ENCODE measurements at places on chromosomes 4 and X. TPM values are rescaled to one million over a fixed set of nuclear protein-coding genes. Genes with fewer than 3 reads are reported as not detected.

Gene RNF150
- polyA plus RNA-seq = 6.6 TPM

- peak; percentile 25 for DNase-seq
These were observed 12.0 kb upstream of the RBBP7 start for GRCh38 chrX:16882169-16882568.

Gene S100G
- polyA plus RNA-seq = not detected

DNA sequence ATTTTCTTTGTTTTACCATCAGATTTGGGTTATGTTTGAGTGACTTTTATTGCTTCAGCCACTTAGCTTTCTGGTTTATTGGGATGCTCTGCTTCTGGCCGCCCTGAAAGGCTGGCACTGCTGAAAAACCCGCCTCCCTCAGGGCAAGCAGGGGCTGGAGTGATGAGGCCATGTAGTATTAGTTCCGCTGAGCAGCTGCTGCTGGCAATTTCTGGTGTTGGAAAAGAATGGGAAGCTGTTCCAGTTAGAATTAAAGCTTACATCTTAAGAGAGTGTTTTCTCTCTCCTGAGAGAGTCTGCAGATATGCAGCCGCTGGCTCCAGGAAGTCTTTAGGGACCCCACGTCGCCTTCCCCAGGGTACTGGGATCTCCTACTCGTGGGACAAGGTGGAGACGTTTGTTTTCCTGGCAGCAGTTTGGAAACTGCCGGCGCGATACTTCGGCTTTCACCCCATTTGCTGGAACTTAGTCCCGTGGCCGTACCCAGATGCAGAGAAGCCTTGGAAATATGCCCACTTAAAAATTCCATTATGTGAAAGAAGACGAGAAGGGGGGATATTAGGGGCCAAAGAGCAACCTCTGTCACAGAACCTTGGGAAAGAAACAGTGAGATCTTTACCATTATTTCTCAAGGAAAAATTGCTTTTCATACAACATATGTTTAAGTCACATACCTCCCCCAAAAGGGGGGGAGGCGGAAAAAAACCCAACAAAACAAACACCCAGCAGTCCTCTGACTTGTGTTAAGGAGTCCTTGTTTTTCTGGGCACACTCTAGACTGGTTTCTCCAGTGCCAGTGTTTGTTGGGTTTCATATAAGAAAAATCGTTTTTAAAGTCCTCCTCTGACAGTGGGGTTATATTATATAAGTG, 72.6 kb downstream of the TMEM131L start:
- peak; percentile 26 for DNase-seq

Gene DGAT2L6
- polyA plus RNA-seq = not detected

Gene ZNF157
- polyA plus RNA-seq = not detected

DNA sequence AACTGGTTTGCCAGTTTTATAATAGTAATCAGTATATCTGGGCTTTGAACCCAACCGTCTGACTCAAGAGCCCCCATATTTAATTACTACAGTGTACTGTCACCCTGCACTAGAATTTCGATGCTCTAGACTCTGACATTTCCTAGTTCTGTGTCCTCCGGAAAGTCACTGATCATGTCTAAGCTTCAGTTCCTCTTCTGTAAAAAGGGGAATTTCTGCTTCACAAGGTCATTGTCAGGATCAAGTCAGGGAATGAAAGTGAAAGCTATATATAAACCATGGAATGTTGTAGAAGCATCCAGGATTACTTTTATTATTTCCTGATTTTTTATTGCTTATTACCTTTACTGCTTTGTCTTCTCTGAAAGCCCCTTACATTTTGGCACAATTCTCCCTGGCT, 4.0 kb upstream of the KCNIP4 start:
- DNase-seq = no peak

Gene ODAPH
- polyA plus RNA-seq = not detected

Gene SPON2
- 177 TPM for polyA plus RNA-seq

GRCh38 chr4:147496500-147496899, 15.6 kb downstream of the EDNRA start:
- DNase-seq = no peak

Gene STPG2
- polyA plus RNA-seq = not detected

DNA sequence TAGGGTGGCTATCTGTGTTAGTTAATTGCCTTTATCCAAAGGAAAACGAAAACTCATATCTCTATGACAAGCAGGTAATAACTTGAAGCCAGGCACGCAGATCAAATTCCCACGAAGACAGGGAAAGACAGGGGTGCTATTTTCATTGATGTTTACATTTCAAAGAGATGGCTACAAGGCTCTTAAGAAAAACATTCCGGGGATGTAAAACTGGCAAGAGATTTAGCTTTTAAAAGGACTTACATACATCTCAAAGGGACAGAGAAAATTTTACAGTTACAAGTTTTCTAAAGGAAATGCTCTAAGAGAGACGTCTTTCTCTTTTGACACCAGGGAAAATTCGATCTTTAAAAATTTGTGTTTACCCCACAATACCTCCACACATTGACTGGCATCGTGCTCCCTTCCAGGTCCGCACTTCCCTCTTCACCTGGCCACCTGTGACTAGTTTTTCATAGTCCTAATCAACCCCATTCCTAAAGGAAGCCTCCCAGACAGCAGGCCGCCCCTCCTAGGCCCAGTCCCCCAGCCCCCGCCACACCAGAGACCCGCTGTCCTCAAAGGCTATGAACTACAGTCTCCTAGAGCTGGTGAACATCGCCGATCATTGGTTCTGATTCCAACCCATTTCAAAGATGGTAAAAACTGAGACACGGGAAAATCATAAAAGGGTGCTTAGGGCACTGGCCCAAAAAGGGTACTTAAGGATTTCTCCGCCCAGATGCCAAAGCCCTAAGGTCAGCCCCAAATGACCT, 649 bp upstream of the ARAF start:
- DNase-seq = peak; percentile 34

- DNase-seq = no peak
These were observed 579.4 kb downstream of the GRXCR1 start for GRCh38 chr4:43471950-43472349.

GRCh38 chr4:183327827-183328226, 5.6 kb upstream of the CLDN24 start:
- no peak for DNase-seq

GRCh38 chrX:84047339-84047738, 140.7 kb downstream of the RPS6KA6 start:
- DNase-seq = no peak

DNA sequence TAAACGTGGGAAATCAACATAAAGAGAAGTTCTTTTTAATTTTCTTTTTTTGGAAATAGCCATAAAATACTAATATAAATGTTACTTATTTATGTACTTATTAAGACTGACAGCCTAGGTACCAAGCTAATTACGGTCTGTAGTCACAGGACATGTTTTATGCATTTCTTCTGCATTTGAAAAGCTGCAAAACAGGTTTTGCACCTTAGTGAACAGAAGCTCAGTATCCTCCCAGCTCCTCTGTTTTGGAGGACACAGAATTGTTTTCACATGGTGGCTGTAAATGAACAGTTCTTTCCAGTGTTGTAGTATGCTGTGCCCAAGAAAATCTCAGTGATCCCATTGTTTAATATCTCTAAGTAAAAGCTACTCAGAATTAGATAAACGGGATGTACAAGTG, 1788.0 kb upstream of the TENM3 start:
- no peak for DNase-seq

DNA sequence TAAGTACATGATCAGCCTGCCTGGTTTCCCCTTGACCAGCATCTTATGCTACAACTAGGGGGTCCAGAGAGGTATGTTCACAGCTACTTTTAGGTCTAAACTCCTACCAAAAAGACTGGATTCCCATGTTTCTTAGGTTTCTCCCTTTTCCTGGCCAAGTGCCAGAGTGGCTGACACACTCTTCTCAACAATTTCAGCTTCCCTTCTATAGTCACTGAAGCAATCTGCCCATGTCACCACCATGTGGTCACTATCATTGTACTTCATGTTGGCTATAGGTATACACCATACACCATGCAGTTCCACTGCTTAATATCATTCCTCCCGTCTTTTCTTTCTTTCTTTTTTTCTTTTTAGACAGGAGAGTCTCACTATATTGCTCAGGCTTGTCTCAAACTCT, 66.9 kb downstream of the KLHL13 start:
- no peak for DNase-seq

Gene YY2
- 2.5 TPM for polyA plus RNA-seq

DNA sequence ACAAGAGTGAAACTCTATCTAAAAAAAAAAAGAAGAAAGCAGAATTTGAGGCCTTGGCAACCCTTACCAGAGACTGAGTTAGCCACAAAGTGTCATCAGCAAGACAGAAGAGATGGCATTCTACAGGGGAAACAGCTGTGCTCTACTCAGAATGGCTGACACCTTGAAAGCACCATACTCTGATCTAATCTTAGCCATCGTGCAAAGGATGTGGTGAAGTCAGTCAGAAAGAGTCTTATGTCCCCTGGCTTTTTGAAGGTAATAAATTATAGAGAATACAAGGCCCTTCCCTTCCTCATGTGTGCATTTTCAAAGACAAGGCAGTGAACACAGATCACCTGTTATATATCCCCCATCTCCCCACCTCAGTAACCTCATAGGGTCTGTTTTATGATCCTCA, 13.2 kb downstream of the CLNK start:
- no peak for DNase-seq

DNA sequence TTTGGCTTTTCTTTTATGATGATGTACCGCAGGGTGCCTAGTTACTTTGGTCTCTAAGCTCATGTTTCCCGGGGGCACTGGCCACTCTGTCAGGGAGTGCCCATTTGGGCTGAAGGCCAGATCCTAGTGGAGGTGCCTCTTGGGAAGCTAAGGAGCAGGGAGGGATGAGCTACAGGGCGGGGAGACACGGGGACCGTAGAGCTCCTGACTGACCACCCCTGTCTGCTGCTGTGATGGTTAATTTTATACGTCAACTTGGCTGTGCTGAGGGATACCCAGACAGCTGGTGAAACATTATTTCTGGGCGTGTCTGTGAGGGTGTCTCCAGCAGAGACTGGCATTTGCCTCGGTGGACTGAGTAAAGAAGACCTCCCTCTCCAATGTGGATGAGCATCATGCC, 24.9 kb upstream of the CLDN24 start:
- no peak for DNase-seq

Gene FRMD7
- polyA plus RNA-seq = not detected

DNA sequence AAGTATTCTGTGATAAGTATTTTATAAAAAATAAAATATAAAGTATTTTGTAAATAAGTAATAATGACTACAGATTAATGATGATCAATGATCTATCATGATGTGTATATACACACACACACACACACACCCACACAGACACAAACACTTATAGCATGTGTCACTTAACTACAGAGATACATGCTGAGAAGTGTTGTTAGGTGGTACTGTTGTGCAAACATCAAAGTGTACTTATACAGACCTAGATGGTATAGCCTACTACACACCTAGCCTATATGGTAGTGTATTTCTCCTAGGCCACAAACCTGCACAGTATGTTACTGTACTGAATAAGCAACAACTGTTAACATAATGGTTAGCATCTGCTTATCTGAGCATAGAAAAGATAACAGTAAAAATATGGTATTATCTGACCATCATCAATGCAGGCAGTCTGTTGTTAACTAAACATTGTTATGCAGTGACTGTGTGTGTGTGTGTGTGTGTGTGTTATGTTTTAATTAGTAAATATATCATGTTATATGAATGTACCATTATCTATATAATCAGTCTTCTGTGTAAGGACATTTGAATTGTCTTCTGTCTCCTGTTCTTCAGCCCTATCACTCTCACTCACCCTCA, 138.2 kb downstream of the CAMK2D start:
- DNase-seq = peak; percentile 28

DNA sequence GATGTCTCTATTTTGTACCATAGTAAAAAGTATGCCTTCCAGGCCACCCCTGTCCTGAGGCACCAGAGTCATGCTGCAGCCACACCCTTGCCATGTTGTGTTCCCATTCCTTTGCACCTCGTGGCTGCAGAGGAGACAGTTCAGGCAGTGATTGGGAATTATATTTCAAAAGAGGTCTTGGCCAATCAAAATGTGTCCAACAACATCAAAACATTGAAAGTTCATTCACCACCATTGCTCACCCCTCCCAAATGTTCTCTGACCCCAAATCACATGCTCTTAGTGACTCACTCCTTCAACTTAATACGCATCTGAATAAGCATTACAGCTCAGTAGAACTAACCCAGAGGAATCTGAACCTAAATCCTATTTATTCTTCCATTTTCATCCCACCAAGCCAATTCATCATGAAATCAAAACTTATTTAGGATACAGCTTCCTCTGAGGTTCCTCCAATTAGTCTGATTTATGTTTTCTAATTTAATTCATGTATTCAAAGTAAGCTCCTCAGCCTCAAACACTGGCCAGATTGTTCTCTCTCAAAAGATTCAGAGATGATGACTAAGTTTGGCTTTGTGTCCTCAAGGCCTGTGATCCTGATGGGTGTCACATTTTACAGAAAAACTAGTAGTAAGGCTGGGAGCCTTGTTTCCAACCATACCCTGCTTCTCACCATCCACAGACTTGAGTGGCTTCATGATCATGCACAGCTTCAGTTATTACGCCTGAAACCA, 323.2 kb upstream of the INTU start:
- peak; percentile 27 for DNase-seq

DNA sequence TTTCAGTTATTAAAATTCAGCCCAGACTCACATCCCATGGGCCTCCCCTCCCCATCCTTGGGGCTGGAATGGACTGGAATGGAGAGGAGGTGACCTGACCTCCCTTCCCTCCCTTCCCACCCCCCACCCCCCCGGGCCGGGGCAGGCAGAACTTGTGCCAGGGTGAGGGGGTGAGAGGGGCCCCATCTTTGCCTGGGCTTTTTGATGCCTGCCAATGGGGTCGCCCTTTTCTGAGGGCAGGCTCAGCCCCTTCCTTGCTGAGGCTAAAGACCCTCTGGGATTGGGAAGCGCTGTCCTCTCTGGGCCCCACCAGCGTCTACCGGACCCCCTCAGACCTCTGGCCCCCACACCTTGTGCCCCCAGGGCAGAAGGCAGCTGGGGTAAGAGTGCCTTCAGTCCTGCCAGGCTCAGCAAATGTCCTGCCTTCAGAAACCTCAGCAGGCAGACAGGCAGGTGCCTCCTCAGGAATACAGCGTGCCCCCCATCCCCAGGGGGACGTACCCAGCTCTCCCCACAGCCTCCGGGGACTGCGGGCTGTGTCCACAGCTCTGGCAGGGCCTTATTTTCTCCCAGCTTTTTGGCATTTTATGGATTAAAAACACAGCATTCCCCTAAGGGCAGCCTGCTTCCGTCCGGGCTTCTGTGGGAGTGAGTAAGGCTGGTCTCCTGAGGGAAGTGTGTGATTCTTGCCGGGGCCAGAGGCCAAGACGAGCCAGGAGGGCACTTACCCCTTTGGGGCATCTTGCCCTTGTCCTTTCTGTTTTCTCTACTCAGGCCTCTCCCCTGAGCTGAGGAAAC, 12.6 kb upstream of the CCNQ start:
- DNase-seq = no peak

Data from IMR-90 (cell line).